ENCODE measurements at places on chromosomes 13 and 19.

DNA sequence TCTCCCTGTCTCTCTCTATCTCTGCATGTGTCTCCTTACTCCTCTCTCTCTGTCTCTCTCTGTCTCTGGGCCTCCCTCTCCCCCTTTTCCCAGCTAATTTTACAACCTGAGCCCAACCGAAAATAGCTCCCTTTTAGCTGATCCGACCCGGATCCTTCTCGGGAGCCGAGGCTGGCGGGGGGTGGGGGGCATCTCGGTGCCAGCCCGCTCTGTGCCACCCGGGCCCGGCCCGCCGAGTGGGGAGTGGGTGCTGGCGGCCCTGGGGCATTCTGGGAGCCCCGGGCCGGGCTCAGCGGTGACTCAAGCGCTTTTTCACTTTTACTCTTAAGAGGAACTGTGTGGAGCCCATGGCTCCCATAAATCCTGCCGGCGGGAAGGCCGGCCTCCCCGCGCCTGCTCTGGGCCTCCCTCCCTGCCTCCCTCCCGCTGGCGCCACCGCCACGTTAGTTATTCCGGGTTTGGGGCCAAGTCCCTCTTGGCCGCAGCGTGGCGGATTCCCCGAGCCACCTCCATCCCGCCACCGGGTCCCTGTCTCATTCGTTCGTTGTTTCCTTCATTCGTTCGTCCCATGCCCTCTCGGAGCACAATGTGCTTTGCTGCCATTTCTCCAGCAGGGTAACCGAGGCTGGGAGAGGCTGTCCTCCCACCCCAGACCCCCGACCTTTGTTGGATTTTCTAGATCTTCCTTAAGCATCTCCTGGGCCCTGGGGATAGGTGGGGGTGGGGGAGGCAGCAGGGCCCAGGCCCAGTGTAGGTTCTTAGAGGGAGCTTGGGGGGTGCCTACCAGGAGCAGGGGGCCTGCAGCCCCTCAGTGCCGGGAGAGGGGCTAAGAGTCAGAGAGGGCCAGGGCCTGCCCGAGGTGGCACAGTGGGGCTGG is 3.2 kb downstream of the NFIC start:
- no peak for DNase-seq

- DNase-seq: no peak
Observed at GRCh38 chr13:48873587-48873986, 102.1 kb upstream of the FNDC3A start.

DNA sequence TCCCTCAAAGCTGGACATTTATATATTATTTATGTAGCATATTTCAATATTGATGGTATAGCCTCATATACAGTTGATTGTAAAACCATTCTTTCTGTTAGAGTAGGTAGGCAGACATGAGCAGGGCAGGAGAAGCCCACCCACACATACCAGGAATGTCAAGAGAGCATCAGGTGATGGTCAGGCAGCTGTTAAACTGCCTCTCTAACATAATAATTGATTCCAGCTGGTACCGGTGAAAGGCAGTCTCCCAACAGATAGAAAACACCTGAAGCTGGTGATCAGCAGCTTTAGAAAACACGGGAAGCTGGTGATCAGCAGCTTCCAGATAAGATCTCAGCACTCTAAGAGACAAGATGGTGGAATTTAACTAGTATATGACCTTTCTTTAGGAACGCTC is 132.9 kb downstream of the SLITRK6 start:
- DNase-seq: no peak

DNA sequence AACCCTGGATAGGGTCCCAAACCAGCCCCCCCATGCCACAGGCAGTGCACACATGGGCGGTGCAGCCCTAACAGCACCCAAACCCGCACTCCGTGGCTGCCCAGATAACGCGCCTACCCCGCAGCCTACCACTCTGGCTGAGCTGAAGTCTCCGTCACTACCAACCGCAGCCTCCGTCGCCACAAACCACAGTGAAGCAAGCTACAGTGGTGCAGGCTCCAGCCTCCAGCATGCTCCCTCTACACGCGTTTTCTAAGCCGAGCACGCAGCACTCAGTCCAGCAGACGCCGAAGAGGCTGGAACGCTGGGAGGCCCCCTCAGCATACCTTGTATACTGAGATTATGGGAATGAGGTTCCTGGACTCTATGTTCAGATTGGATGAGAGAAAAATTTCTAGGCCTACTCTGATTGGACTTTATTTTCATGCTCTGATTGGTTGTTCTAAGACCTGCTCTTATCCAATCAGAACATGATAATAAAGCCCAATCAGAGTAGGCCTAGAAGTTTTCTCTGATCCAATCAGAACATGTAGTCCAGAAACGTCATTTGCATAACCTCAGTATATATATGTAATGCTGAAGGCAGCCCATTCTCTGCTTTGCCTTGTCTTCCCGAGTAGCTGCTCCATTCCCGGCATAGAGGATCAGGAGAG is 56.7 kb upstream of the C1QTNF9B start:
- no peak for DNase-seq

GRCh38 chr13:47126432-47126831 is 229.6 kb upstream of the HTR2A start:
- no peak for DNase-seq

GRCh38 chr13:88919970-88920628 is 1248.9 kb downstream of the SLITRK5 start:
- no peak for DNase-seq

DNA sequence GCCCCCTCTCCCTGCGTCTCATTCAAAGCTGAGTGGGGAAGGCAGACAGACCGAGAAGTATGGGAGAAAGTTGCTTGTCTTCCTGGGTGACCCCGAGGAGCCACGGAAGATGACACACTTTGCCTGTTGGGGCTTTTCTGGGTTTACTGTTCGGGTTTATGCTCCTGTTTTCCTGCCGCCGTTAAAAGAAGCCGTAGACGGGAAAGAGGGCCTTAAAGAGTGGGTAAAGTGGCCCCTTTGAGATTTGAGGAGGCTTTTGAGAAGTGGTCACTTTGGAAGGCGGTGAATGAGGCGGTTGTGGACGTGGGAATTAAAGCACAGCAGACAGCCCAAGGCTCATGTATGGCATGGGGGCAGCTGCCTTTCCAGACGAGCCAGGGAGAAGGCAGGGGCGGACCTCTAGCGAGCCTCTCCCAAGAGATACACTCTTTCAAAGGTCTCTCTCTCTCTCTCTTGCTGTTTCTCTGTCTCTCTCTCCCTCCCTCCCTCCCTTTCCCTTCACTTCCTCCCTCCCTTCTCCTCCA is 493 bp upstream of the LHFPL6 start:
- DNase-seq: no peak

DNA sequence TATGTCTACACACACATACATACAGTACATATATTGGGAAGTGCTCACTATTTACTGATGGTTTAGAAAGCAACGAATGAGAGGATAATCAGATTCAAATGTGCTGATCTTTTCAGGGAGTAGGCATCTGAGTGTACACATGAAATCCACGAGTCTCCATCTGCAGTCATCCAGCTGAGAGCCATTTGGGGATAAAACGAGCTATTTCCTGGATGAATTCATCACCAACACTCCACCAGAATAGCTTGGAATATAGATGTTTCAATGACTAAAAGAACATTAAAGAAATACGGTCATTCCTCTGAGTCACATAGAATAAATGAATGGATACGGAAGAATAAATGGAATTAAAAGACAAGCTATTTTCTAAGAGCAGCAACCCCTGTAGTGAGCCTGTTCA is 721.6 kb upstream of the ARGLU1 start:
- no peak for DNase-seq

- no peak for DNase-seq
Observed at GRCh38 chr13:52738719-52739467, 727 bp downstream of the CNMD start.

DNA sequence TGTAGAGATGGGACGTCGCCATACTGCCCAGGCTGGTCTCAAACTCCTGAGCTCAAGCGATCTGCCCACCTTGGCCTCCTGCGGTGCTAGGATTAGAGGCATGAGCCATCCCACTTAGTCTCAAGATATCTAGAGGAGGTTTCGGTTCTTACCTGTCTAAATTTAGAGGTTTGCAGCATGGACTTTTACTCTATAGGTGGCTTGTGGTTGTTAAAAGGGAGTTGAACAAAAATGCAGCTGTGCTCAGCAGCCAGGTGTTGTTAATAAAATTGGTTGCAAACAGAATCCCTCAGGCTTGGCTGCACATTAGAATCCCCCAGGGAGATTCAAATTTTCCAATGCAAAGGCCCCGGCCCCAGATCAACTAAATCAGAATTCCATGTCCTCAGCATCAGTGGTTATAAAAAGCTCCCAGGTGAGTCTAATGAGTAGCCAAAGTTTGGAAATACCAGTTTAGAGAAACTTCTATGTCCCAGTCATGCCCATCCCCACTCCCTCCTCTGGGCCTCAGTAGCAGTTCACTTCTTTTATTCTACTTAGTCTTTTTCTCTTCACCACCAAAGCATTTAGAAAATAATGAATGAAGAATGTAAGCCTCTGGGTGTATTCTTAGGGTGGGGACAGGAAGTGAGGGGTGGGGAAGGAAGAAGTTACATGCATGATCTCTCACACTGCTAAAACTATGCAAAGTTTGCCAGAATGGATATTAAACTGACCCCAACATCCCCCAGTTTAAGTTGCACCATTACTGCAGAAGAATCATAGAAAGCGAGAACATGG is 471.0 kb downstream of the COG6 start:
- no peak for DNase-seq

DNA sequence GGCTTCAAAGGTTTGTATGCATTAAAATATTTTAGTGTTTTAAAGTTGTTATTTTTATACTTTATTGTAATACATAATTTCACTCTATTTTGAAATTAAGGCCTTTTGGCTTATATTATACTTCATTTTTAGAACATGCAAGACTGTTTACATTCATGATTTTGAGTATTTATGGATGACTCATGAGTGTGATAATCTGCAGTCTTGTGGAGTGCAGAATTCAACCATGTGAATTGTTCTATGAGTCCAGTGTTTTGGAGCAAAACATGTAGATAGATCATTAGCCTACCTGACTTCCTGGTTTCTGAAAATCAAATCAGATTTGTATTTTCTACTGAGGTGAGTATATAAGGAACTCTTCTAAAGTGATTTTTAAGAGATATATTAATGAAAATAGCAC is 241.8 kb downstream of the PCCA start:
- DNase-seq: no peak

- no peak for DNase-seq
Observed at GRCh38 chr19:13150931-13151604, 857 bp downstream of the IER2 start.

- DNase-seq: no peak
Observed at GRCh38 chr13:50798923-50799322, 44.6 kb downstream of the DLEU7 start.

DNA sequence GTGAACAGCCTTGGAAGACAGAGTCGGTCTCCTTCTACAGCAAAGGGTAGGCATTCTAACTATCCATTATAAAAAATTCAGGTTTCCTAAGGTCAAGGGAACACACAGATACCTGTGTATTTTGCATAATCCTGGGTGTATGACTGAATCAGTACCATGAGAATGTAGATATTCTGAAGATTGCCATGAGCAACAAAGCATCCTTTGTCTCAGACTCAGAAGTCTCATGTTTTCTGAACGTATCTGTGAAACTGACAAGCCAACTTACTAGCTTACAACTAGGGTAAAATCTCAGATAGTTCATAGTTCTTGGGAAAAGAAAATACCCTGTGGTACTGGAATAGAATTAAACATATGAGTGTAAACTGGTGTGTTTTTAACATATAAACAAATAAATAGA is 6.5 kb downstream of the ZNF566 start:
- DNase-seq: no peak

DNA sequence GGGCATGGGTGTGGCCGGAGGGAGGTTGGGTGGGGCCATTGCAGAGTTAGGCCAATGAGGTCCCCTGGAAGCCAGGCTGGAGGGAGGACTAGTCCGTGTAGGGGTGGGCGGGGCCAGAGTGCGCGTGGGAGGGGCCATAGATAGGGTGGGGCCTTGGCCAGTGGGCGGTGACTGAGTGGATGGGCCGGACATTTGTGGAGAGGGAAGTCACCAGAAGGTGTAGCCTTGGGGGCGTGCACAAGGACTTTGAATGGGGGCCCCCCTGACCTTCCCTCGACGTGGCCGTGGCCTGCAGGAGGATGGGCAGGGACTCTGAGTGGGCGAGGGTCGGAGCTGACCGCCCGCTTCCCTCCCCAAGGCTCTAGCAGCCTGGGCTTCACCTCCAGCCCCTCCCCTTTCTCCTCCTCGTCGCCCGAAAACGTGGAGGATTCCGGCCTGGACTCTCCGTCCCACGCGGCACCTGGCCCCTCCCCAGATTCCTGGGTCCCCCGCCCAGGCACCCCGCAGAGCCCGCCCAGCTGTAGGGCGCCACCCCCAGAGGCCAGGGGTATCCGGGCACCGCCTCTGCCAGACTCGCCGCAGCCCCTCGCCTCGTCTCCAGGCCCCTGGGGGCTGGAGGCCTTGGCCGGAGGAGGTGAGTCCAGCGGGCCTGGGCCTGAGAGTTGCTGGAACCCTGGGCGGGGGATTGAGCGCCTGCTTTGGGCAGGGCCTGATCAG is 16.5 kb upstream of the B3GNT3 start:
- DNase-seq: no peak

- no peak for DNase-seq
Observed at GRCh38 chr13:94707400-94708021, 4.8 kb downstream of the SOX21 start.

DNA sequence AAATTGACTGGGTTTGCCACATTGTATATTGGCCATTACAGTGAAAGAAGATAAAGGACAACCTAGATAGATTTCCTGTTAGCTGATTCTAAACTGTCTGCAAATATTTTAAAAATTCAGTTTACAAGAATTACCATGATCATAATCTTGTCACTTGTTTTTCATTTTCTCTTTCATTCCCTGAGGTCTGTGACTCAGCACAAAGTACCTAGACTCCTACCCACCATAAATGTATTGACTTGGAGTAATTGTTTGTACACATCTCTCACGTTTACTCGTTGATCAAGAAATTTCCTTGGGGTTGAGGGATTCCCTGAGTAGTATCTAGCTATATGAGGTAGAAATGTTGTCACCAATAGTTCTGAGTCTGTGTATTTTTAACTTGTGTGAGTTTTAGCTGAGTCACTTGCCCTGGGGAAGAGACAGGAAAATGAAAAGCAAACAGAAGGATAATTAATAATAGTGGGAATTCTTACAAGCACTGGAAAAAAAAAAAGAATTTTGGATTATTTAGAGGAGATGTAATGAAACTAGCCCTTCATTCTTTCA is 299.2 kb upstream of the DACH1 start:
- no peak for DNase-seq

DNA sequence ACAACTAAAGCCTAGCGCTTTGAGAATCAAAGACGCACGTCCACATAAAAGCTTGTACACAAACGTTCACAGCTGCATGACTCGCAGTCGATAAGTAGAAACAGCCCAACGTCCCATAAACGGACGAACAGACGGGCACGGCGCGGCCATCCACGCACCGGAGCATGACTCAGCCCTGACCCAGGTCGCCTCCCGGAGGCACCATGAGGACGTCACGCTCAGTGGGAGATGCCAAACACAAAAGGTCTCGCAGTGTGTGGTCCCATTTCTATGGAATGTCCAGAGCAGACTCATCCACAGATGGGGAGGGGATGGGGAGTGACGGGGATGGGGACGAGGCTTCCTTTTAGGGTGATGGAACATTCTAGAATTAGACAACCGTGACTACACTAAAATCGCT is 9.4 kb downstream of the POLRMT start:
- DNase-seq: no peak
